ENCODE measurements at places on chromosomes 2 and 18.

GRCh38 chr2:140604096-140604495, 1526.7 kb downstream of the LRP1B start:
- DNase-seq: peak; percentile 29

DNA sequence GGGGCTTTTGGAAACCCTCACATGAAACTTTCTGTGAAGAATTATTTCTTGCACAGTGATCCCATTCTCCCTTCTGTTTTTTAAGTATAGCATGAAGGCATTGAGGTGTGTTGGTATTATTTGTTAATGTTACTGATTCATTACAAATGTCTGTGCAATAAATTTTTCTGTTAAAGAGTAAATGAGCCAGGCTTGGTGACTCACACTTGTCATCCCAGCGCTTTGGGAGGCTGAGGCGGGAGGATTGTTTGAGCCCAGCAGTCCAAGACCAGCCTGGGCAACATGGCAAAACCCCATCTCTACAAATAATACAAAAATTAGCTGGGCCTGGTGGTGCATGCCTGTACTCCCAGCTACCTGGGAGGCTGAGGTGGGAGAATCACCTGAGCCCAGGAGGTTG, 87.8 kb downstream of the KCTD18 start:
- DNase-seq: no peak

GRCh38 chr18:76955524-76956170, 133.3 kb downstream of the ZNF236 start:
- DNase-seq: no peak

- peak; percentile 1 for DNase-seq
Measured at GRCh38 chr2:78418021-78418420, 607.5 kb upstream of the REG3G start.

DNA sequence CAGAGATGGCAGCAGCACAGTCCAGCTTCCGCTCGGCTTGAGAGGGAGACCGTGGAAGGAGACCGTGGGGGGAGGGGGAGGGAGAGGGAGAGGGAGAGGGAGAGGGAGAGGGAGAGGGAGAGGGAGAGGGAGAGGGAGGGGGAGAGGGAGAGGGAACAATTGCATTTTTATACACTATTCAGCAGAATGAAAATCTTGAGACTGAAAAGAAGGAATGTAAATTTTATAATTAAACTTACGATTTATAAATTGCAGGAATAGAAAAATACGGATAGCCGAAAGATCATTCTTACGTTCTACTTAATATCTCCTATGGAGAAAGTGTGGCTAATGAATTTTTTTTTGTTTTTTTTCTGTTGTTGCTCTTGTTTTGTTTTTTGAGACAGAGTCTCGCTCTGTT, 12.5 kb upstream of the COLEC12 start:
- no peak for DNase-seq

GRCh38 chr2:123737371-123737770, 287.7 kb upstream of the CNTNAP5 start:
- no peak for DNase-seq

DNA sequence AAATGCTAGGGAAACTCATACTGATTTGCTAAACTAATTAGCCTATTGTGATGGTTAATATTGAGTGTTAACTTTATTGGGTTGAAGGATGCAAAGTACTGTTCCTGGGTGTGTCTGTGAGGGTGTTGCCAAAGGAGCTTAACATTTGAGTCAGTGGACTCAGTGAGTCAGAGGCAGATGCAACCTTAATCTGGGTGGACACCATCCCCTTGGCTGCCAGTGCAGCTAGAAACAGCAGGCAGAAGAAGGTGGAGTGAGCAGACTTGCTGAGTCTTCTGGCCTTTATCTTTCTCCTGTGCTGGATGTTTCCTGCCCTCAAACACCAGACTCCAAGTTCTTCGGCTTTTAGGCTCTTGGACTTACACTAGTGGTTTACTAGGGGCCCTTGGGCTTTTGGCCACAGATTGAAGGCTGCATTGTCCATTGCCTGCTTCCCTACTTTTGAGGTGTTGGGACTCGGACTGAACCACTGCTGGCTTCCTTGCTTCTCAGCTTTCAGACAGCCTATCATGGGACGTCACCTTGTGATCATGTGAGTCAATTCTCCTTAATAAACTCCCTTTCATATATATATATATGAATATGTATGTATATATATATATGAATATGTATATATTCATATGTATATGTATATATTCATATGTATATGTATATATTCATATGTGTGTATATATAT, 69.7 kb downstream of the RPRM start:
- DNase-seq: no peak
